ENCODE measurements at places on chromosomes 1 and 21.
A peak's percentile ranks its signal among the peaks of the same experiment; 100 is the strongest.

DNA sequence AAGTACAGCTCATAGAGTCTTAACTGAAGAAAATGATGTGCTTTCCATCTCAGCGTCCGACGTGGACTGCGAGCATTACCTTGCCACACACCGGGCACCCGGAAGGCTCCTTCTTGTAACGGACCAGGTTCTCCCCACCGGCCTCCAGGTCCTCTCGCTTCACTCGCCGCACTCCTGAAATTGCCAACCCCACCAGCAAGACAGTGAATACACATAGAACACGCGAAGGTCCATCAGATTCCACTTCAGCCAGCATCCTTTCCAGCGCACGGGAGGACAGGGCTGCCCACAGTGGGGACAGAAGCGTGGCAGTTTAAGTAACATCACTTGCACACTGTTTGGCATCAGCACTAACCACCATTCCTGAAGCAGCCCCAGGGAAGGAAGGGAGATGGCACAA lies 53.3 kb downstream of the PRDM15 start:
- DNase-seq, result no peak

GRCh38 chr1:92910081-92910480 lies 51.2 kb downstream of the DIPK1A start:
- DNase-seq, result no peak

DNA sequence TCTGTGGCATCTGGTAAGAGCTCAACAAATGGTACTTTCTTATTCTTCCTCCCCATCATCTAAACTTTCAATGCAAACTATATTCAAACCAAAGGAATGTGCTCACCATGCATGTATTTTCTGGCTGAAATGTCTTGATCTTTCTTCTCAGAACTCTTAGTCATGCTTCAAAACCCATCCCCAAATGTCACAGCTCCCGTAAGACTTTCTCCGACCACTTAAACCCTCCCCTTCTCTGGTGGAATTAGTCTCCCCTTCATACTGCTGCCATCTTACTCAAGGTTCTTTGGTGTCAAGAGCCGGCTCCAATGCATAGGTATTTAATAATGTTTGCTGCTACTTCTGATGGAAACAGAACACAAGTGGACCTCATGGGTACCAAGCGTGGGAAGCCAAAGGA lies 538.1 kb downstream of the MATN1 start:
- no peak for DNase-seq

DNA sequence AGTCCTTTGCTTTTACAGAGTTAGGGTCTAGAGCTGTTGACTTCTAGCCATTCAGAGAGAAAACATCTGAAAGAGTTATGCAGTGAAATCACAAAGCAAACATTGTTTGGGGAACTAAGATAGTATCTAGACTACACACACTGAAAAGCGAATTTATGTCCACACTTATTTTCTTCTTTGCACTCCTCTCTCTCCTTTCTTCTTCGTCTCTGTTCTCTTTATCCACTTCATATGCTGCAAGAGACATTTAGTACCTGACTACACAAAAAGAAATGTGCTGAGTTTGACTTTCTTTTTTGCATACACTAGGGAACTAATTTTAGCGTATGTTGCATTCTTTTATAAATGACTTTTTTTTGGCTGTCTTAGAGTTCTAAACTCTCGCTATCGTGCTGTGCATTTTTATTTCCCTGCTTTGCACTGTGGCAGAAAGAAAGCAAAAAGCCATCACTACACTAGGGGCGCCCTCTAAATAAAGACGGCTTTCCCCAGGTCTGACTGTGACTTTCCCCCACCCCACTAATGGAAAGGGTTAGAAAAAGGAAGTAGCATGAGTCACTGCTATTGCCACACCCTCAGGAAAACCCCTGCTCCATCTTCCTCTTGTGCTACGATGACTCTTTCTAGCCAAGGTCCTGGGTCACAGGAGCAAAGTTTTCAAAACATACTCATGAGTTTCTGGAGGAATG lies 65.7 kb downstream of the MAP3K7CL start:
- DNase-seq, result peak; percentile 74

DNA sequence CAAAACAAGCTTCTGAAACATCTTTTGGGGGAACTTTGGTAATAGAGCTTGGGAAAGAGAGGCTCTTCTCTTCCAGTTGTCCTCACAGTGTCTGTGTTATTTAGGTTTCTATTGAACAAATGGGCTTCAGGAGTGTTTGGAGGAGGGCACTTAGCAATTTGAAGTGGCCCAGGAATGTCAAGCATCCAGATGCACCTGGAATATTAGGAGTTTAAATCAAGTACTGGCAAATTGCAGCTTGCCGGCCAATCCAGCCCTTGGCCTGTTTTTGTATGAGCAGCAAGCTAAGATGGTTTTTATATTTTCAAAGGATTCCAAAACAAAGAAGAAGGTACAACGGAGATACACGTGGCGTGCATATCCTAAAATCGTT lies 94.7 kb downstream of the CCDC185 start:
- no peak for DNase-seq

GRCh38 chr1:201167041-201167991 lies 13.0 kb upstream of the TMEM9 start:
- no peak for DNase-seq

DNA sequence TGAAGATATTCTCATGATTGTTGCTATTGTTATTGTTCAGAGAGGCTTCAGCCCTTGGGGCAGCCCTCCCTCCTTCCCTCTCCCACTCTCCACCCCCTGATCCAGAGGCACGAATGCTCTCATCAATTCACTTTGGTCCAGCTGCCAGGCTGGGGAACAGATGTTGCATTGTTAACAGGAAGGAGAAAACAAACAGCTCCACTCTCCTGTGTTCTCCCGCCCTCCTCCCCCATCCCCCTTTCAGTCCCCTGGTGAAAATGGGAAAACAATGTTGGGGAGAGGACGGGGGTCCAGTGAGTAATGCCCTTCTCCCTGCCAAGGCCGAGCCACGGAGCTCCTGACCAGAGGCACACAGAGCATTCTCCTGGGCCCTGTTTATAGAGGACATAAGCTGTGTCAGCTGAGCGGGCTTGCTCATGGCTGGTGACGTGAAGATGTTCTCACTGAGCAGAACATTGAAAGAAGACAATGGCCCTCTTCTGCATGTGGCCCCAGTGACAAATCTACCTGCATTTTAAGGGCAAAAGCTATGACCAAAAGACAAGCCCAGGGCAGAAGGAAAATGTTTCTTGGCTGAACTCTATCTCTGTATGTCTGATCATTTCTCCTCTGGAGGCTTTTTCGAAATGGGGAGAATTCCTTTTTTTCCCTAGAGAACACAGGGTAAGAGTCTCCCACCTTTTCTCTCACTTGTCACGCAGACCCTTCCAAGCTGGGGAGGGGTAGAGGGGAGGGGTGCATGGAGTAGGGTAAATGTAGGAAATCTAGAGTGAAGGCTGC lies 111.7 kb downstream of the GLUL start:
- no peak for DNase-seq

- DNase-seq, result no peak
Measured at GRCh38 chr1:153509729-153510354, 25.9 kb downstream of the S100A6 start.

DNA sequence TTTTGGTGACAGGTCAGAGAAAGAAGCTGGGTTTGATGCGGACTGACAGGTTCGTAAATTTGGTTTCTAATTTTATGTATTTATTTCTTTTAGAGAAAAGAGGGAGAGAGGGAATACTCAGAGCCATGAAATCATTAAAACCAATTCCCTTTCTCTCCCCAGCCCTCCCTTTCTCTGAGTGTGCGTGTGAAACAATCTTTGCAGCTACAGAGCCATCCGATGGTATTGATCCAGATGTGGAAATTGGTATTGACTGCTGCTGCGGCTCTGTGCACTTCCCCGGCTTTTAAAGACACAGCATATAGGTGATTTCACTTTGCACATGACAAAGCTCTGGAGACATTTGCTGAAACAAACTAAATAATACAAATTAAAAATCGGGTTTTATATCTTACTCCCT lies 42.4 kb upstream of the PBX1 start:
- DNase-seq, result no peak

DNA sequence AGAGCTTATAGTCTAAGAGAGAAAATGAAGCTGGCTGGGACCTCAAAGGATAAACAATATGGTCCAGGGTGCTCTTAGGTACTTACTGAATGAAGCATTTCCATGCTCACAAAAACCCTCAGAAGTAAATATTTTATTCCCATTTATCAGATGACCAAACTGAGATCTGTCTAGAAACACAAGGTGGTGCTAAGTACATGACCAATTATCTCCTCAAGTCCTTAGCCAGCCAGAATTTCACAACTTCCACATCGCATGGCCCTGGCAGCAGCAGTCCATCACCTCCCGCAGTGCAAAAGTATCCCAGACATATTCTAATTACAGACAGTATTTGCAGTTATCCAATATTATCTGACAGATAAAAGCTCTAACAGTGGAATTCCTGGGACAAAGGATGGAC lies 321.7 kb upstream of the PROX1 start:
- DNase-seq, result no peak

GRCh38 chr1:22245100-22245650 lies 102.3 kb upstream of the WNT4 start:
- DNase-seq, result no peak

DNA sequence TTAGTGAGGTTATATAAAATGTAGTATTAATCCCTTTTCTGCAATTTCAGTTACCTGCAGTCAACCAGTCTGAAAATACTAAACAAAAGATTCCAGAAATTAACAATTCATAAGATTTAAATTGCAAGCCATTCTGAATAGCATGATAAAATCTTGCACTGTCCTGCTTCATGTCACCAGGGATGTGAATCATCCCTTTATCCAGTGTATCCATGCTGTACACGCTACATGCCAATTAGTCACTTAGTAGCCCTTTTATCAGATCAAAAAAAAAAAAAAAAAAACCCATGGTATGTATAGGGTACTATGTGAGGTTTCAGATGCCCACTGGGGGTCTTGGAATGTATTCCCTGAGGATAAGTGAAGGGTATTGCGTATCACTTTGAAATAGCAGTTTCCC lies 191.3 kb upstream of the HP1BP3 start:
- DNase-seq, result no peak

DNA sequence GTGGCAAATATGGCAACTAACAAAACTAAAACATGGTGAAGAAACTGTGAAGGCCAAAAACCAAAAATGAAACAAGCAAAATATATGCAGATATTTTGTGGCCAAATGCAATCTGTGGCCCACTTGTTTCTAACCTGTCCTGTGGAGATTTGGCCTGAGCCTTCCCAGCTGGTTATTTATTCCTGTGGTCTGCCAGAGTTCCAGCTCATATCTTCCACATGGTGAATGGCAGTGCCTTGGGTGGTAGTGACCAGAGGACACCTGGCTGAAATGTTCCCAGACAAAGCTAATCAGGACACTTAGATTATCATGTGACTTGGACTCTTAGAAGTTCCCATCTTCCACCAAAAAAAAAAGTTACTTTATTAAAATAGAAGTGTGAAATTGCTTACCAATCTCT lies 39.7 kb downstream of the RNASEL start:
- DNase-seq, result no peak

GRCh38 chr1:201537467-201537866 lies 1.5 kb upstream of the NAV1 start:
- no peak for DNase-seq

- no peak for DNase-seq
Measured at GRCh38 chr1:196400478-196401451, 207.5 kb downstream of the KCNT2 start.

DNA sequence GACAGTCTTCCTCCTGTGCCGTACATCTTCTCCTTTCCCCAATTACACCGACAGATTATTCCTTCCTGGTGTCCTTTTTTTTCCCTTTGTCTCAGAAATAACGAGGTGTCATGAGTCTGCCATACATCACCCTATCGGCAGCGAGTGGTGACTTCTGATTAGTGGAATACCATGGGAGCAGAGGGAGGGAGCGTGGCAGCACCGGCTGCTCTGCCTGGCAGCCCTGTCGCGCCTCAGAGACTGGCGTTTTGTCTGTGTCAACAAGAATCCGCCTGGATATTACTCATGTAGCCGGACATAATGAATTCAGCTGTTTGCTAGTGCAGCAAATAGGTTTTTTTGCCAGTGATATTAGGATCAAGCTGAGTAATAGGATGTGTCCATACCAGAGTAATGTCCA lies 51.8 kb downstream of the UTP25 start:
- DNase-seq, result no peak

- no peak for DNase-seq
Measured at GRCh38 chr21:40841524-40842196, 5.3 kb downstream of the DSCAM start.

GRCh38 chr21:32360401-32360975 lies 32.3 kb downstream of the URB1 start:
- DNase-seq, result no peak

DNA sequence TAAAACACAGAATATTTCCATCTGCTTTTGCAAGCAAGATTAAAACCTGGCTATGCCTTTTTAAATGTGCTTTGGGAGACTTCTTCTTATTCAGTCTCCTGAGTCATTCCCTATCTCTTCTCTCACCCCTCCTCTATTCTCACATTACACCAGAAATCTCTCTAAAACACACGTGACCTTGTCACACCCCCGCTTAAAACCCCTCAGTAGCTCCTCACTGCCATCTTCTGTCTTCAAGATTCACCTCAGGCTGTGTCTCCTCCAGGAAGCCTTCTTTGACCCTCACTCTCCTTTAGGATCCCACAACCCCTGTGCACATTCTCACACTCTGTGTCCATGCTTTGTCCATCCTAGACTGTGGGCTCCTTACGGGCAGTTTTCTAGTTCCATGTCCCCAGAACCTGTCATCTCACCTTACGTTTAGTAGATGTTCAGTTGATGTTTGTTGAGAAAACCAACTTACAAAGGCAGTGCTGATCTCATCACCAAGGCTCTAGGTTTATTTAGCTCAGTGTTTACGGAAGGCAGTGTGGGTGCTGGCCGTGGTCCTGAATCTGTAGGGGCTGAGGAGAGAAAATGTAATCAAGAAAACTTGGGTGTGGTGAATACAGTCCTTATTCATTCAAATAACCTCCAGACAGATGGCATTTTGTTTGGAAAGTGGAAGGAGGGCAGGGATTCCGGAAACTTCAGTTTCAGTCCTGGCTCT lies 143.5 kb downstream of the DMRTA2 start:
- DNase-seq, result peak; percentile 14

Measured in T1000 (cell line).